ENCODE measurements at places on chromosomes 12 and 14.

GRCh38 chr12:2198005-2198501 is 145.3 kb downstream of the CACNA1C start:
- no peak for DNase-seq

- no peak for DNase-seq
Measured at GRCh38 chr12:45409966-45410365, 194.1 kb downstream of the ANO6 start.

DNA sequence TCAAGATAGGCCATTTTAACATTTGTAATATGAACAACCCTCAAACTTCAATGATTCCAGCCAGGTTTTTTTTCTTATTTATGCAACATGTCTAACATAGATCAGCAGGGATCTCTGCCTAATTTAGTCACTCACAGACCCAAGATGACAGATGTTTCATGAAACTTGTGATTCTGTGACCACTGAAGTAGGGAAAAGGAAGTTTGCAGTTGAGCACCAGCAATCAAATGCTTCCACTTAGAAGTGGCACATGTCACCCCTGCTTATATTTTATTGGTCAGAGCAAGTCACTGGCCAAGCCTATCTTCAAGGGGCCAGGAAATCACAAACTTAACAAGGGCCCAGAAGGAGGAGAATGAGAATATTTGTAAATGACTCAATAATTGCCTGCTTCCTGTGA is 150.6 kb downstream of the BCAT1 start:
- DNase-seq: no peak

GRCh38 chr14:54483073-54483745 is 5.6 kb downstream of the GMFB start:
- DNase-seq: no peak

DNA sequence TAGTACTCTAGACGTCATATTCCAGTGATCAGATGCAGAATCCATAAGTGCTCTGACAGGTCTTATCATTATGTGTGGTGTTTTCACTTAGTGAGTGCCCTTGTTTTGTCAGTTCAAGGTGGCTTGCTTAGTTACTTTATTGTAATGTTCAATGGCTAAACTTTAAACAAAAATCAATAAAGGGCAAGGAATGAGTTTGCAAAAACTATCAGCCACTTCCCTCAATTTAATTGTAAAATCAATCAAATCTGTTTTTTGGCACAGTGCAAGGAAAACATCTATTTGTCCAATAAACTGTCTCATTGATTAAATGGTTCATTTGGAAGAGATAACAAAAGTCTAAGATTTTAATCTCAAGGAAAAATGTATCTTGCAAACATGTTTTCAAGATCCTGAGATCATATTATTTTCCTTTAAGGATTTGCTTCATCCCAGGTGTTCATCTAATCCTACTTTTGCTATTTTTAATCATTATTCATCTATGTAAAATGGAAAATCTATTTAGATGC is 59.6 kb upstream of the EEA1 start:
- DNase-seq: no peak

DNA sequence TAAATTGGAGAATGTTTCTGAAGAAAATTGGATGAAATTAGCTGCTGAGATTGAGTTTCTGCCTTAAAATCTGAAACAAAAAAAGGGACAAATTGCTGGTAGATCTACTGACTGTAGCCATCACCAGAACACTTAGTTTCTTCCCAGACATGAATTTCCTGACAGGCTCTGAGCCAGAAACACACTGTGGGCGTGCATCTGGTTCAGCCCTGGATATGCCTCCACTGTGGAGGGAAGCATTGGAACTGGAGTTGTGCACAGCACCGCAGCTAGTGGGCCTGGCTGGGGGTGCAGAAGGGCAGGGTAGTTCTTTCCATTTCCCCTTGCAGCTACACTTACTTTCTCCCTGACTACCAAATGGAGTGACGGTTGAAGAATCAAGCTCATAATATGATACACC is 31.2 kb downstream of the CREBL2 start:
- no peak for DNase-seq

GRCh38 chr12:67357376-67358125 is 88.4 kb downstream of the CAND1 start:
- DNase-seq: no peak

- DNase-seq: no peak
Measured at GRCh38 chr14:50846226-50846880, 15.4 kb upstream of the NIN start.

DNA sequence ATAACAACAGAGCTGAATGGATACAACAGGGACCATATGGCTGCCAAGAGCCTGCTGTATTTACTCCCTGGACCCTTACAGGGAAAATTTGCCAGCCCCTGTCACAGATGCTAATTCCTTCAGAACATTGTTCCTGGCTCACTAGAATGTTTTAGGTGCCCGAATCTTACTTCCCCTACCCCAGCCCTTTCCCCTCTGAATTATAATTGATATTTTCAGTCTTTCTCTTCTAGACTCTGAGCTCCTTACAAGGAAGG is 235.3 kb downstream of the KSR2 start:
- no peak for DNase-seq

Measured in CD4-positive, alpha-beta T cell treated with Interleukin-10 for 1 hour (primary cell).